ENCODE measurements at places on chromosomes 4 and X. TPM values are rescaled to one million over a fixed set of nuclear protein-coding genes. Genes with fewer than 3 reads are reported as not detected.

- no peak for DNase-seq
Observed at GRCh38 chr4:3766036-3766784, at the start of gene ADRA2C. TSS of gene ADRA2C (plus strand) at chr4:3766385. CDS start at chr4:3766607, 222 bp downstream.

DNA sequence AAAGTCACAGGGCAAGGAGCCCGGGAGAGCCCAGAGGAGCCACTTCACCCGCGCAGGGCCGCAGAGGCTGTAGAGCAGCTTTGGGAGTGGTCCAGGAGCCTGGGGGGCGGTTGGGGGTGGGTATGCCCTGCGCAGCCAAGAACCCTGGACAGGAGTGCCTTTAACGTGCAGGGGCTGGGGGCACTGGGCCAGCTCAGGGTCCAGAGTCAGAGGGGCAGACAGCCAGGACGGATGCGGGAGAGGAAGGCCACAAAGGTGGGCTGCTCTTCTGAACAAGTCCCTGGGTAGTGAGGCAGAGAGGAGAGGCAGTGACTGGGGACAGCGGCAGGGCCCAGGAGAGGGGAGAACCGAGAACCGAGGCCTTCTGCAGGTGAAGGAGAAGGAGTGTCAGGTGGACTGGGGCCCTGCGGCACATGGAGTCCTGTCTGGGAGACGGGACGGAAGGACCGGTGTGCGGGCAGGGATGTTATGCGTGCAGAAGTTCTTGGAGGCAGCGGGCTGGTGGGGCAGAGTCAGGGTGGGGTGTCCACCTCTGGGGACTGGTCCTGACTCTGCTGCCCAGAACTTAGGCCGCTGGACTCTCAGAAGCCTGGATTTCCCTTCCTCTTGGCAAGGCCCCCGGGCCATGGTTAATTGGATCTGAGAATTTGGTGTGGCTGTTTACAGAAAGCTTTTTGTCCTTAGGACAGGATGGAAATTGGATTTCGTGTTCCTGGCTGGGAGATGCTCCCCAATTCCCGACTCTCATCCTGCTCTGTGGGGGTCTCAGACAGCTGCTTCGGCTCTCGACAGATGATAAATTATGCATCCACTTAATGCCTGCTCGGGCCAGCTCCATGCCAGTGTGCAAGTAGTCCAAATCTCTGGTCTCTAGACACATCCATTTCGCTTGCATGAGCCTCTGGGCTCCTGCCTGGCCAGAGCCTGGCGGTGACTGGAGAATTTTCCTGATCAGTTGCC lies 31.9 kb downstream of the ADRA2C start:
- DNase-seq = no peak

DNA sequence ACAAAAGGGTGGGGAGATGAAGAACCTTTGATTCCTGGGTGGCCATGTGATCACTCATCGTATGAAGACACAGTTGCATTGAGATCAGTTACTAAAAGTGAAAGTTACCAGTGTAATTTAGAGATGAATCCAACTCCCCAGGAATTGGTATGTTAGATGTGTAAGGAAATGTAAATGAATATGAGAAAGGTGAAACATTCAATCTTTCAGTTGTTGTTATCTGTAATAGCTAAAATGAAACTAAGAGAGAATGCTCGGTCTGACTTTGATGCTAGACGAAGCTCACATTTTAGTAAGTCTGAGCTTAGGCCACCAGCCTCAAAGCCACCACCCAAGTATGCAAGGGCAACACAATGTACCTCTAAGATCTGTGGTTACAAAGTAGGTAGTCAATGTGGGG lies 194.3 kb upstream of the POF1B start:
- no peak for DNase-seq

Gene RPA4
- 2.0 TPM for total RNA-seq

Gene SLC9B1
- 10.8 TPM for total RNA-seq

DNA sequence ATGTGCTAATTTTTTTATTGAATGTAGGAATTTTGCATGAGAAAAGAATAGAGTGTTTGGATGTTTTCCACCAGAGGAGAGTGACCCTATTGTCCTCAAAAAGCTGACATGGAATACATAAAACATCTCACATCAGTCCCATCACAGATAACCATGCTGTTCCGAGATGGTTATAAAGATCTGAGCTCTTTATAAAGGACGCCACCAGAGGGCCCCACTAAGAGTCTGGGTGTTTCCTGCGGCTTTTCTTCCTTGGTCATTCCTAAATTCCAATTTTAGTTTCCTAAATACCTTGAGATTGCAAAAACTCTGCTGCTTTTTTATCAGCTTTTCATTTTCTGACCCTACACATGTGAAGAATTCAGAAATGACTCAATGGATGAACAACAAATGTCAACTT lies 504.5 kb upstream of the FRG1 start:
- no peak for DNase-seq

DNA sequence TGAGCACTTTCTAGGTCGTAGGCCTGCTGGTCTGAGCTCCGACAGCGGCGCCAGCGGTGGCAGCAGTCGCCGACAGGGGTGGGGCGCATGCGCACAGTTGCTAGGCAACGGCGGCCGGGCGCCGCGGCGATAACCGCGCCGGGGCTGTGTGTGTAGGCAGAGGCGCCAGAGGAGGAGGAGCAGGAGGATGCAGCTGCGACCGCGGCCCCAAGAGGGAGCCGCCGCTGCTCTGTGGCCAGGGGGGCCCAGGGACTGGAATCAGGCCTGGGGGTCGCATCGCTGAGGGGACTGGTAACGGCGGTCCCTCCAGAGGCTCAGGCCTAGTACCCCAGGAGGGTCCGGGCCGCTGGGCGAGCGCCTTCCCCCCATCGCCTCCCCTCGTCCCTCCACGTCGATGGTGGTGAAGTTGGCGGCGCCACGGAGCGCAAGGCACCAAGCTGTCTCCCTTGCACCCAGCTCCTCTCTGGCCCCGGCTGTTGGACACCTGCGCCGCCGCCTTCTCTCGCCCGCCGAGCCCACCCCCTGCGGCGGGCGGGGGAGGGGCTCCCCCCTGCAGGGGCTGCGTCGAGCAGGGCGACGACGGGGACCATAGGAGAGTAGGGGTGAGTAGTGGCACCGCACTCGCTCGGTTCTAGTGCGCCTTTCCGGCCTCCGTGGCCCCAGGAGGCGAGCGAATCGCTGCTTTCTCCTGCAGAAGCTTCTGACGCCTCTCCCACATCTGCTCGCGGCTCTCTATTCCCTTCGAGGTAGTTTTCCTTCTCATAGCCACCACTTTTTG lies 58.6 kb upstream of the ZC4H2 start:
- peak; percentile 69 for DNase-seq

DNA sequence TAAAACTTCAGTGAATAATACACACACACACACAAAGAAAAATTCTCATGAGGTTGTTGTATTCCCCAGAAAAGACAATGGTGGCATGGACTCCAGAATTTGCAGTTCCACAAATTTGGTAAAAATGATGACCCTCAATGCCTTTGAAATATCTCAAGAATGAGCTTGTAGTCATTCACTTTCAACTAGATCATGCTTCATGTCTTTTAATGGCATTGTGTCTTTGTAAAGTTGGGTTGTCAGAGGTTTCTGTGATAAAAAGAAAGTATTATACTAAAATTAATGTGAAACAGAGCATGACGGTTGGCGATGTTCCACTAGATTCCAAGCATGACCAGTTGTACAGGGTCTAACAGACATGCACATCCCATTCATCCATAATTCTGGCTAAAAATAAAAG lies 685.0 kb upstream of the FRG1 start:
- no peak for DNase-seq

- DNase-seq = no peak
Observed at GRCh38 chr4:141705048-141705746, 68.8 kb downstream of the IL15 start.

- no peak for DNase-seq
Observed at GRCh38 chrX:115559672-115560071, 1.3 kb upstream of the PLS3 start.

GRCh38 chr4:158121161-158121579 lies 51.7 kb downstream of the GASK1B start:
- DNase-seq = no peak

All from occipital lobe (tissue), 3 donors.